CD8-positive, alpha-beta memory T cell (primary cell): ENCODE measurements at places on chromosomes 5 and 9.

DNA sequence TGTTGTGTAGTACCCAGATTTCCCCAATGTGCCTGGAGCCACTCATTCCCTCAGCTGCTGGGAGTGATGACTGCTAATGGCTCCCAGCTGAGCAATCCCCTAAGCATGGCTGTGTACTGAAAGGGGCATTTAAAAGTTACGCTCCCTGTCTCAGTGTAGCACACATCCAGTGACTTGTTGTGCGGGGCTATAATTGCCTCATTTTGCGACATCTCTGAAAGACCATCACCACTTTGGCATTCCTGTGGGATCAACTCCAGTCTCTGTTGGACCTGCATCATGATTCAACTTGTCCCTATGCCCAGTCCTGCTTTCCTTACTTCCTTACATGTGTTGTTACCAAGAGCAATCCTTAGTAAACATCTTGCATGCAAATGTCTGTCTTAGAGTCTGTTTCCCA, 201.2 kb upstream of the MPDZ start:
- DNase-seq = no peak

DNA sequence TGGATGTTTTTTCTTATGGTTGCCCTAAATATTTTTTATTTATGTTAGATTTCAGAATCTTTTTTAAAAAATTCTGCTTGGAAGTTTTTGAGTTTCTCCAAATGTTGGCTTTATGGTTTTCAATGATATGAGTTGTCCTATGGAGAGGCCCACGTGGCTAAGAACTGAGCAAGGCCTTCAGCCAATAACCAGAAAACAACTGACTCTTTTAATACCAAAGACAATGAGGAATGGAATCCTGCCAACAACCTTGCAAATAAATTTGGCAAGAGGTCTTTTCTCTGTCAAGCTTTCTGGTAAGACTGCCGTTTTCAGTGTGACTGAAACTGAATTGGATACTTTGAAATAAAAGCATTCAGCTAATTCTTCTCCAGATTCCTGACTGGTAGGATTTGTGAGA, 1740.1 kb upstream of the WWC1 start:
- DNase-seq = no peak

DNA sequence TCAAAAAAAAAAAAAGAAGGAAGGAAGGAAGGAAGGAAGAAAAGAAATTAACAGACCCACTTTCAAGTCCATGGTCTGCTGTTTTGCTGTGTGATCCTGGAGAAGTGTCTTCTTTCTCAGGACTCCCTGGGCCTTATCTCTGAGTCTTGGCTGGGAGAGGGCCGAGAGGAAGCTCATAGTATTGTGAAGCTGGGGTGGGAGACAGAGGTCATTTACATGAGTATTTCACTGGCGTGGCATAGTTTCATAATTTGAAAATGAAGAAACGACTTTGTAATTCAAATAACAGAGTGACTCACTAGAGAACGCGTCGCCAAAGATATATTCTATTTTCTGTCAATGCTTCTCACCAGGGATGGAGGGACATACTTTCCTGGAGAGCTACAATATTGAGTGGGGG, 2.4 kb upstream of the C9orf50 start:
- no peak for DNase-seq

DNA sequence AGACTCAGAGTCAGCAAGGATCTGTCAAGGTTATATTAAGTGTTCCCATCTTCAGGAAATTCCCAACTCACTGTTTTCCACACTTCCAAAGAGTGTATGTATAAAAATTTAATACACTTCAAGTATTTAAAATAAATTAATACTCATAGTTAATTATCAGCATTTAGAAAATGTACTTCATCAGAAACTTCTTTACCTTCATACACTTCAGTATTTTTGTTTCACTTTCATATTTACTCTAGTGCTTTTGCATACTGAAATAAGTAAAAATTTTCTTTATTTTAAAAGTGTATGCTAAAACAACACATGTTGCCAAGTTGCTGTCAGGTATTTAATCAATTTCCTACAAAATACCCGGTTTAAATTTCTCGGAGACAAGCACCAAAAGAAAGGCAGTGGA, 16.5 kb downstream of the RICTOR start:
- no peak for DNase-seq

DNA sequence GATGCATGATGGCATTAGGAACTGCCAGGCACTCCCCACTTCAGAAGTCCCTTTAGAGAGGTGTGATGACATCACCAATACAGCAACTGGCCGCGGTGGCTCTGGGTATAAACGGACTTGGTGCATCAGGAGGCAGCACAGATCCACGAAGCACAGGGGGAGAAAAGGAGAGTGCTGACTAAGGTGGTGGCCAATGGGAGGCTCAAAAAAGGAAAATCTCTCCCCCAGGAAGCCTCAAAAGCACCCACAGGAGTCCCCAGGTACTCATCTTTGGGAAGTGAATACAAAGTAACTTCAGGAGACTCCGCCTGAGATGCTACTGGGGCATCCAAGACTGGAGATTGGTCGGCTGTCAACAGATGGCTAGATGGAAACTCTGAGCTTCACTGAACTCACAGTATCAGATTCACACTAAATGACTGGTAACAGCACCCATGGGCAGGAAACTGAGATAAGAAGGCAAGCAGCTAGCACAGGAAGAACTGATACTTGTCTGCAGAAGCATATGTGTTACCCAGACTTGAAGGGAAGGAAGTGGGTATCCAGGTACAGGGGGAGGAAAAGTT, 7.6 kb downstream of the TTC39B start:
- DNase-seq = peak; percentile 70

DNA sequence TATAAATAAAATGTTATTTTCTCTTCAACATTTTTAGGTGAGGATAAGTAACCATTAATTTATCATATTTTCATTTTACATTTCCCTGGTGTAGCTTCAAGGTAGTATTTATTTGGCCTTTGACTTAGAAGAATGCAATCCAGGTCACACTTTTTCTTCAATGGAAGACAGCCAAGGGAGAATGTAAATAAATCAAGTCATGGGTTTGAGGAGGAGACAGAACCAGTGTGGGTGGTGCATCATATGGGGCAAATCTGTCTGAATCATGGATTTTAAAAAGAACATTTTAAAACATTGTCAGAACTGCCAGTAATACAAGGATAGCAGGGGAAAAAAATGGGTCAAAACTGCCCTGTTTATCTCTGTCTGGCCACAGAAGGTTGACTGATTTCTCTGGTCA, 229.5 kb downstream of the FAM114A2 start:
- no peak for DNase-seq

DNA sequence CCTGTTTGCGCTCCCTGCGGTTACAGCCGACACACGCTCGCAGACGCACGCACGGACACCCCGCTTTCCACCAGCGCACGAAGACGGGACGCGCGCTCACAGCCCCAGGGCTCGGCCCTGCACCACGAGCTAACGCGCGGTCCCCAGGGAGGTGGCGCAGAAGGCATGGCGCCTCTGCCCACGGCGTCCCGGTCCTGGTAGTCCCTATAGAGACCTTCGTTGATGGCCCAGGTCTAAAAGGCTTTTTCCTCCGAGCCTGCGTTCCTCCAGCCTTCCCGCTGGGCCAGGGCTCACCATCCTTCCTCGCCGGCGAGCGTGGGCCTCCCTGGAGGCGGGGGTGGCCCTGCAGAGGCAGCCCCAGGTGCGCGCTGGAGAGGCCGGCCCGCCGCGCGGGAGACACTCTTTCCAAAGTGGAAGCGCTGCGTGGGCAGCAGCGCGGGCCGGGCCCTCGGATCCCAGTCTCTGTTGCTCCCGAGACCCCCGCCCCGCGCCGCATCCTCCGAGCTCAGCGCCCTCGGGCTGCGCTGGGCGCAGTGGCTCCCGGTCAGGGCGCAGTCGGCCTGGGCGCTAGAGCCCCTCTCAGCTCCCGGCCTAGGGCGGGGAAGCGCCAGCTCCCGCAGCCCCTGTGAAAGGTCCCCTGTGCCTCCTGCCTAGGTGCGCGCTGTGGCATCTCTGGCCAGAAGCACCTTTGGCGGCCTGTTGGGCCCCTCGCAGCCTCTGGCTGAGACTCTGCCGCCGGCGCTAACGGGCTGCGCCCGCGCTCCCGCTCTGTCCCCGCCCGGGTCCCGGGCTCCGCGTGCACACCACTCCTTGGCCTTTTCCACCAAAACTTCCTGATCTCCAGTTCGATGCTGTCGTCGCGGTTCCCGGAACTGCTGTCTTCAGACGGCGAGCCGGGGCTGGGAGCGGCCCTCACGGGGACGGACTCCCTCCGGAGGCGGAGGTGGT, 31.9 kb upstream of the FANCC start:
- DNase-seq = no peak

DNA sequence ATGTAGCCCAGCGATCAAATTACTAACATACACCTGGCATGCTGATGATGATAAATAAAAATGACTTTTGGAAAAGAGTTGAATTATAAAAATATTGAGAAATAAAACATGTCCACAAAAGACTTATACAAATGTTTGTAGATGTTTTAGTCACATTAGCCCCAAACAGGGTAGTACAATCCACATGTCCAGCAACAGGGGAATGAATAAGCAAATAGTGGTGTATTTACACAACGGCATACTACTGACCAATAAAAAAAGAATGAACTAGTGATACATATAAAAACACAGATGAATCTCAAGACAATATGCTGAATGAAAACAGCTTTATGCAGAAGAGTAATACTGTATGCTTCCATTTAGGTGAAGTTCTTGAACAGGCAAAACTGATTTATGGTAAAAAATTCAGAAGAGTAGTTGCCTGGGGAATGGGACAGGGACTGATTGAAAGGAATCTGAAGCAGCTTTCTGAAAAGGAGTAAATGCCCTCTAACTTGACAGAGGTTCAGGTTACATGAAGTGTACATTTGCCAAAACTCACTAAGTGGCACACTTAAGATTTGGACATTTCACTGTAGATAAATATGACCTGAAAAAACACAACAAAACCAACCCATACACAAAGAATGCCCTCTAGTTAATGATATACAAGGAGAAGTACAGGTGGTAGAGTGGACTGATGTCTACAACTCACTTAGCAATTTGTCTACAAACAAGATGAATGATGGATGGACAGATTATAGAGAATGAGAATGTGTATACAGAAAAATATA, 35.4 kb downstream of the ACTL7A start:
- DNase-seq = no peak

- no peak for DNase-seq
Observed at GRCh38 chr5:178839319-178839704, 20.4 kb upstream of the ZNF354B start.
